NCI-H526 (cell line): ENCODE measurements at places on chromosomes 12 and 14.

DNA sequence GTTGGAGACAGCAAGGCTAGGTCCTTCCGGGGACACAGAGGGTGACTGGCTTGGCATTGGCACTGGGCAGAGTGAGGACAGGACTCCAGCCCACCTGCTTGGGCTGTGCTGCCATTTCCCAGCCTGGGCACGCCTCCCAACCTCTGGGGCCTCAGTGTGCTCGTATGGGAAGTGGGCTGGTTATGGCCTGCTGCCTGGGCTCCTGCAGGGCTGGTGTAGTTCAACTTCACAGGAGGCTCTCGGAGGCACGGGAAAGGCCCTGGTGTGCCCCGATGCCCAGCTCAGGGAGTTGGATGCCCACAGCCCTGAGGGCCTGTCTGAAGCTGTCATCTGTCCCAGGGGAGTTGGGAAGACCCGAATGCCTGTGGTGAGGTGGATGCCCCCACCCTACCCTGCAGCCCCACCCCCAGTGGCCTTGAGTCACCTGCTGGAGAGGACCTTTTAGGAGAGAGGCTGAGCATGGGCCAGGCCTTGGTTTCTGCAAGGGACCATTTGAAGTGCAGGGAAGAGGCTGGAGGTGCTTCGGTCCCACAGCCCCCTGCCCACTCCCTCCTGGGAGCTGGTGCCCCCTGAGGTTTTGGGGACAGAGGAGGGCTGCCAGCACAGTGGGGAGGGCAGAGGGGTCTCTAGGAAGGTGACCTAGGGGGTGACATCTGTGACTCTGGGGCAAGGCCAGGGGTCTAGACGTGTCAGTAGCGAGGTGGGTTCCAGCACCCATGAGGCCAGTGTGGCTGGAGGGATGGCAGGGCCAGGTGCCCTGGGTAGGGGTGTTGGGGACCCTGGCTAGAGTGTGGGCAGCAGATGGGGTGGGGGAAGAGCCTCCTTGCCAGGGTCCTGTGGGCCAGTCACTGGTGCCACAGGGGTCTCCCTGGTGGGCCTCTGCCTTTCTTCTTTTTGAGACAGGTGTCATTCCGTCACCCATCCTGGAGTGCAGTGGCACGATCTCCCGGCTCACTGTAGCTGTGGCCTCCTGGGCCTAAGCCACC is 9.1 kb downstream of the ULK1 start:
- no peak for DNase-seq

DNA sequence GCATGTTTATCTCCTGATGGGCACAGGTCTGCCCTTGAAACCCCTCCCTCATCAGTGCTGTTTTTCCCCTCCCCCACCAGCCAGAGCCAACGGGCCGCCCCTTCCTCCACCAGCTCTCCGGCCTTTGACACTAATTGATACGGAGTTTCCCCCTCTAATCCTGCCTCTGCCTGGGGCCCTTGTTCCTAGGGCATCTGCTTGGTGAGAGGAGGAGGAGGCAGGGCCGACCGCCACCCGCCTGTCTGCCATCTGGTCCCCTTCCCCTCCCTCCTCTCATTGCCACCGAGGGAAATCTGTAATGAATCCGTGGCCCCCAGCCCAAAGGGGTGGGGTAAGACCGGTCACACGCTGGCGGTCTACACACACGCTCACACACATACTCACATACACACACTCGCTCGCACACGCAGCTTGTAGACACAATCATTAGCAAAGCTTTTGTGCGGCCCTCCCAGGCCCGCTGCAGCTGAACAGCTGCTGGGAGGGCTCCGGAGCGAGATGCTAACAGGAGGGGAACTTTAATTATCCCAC is 27.4 kb downstream of the SRRM4 start:
- DNase-seq: no peak

DNA sequence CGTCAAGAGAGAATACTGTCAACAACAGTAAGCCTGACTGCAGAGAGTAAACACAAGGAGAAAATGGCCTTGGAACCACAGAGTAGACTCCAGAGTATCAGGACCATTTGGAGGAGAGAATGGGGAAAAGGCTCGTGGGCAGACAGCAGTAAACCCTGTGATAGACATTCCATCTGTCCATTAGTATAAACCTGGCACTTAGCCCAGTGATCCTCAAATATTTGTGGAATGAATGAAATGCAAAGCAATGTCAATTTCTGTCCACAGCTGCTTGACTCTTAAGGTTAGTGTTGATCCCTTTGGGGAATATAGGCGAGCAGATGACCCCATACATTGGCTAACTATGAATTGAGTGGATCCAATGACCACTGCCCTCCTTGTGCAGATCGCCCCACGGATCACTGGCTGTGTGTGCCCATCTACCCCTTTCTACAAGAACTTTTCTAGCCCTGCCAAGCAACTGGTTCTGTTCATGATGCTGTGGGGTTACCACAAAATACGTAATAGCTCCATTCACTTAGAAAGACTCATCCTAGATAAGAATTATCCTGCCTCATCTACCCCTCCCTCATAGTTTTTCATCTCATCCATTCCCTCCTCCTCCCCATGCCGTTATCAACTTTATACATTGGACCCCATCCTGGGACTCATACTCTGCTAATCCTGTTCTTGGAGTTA is 846.8 kb downstream of the NRXN3 start:
- no peak for DNase-seq

DNA sequence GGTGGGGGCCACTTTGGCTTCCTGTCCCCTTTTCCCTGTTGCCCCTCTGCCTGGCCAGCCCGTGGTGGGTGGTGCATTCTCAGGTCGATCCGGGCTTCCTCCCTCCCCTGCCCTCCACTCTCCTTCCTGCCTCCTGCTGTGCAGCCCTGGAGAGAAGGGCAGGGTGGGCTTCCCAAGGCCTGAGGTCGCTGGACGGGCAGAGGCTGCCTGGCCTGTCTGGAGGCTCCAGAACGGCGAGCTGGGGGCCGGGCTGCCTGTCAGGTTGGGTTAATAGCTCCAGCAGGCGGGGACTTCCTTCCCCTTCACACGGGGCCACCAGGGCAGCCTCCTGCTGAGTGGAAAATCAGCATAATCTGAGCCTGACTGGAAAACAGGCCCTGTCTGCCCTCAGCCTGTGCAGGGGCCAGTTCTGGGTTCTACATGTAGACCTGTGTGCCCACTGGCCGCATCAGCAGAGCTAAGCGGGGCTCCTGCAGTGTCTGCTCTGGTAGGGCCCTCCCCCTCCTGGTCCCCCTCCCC is 11.3 kb downstream of the KIF26A start:
- no peak for DNase-seq

DNA sequence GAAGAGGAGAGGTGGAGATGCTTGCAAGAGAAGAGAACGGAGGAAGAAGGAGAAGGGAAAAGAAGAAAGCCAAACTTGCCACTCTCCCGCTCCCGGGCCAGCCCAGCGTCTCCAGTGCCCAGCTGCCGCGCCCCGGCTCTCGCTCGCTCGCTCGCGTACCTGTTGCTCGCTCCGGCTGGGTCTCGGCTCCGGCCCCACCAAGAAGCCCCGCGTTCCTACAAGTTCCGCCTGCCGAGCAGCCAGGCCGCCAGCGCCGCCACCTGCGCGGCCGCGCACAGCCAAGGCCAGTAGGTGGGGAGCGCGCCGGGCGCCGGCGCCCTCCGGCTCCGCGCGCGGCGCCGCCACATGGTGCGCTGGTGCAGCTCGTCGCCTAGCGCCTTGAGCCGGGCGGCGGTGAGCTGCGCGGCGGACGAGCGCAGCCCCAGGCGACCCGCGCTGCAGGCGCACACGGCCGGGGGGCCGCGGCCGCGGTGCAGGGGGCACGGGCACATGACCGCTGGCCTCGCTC is 370 bp downstream of the HRK start:
- peak; percentile 81 for DNase-seq

DNA sequence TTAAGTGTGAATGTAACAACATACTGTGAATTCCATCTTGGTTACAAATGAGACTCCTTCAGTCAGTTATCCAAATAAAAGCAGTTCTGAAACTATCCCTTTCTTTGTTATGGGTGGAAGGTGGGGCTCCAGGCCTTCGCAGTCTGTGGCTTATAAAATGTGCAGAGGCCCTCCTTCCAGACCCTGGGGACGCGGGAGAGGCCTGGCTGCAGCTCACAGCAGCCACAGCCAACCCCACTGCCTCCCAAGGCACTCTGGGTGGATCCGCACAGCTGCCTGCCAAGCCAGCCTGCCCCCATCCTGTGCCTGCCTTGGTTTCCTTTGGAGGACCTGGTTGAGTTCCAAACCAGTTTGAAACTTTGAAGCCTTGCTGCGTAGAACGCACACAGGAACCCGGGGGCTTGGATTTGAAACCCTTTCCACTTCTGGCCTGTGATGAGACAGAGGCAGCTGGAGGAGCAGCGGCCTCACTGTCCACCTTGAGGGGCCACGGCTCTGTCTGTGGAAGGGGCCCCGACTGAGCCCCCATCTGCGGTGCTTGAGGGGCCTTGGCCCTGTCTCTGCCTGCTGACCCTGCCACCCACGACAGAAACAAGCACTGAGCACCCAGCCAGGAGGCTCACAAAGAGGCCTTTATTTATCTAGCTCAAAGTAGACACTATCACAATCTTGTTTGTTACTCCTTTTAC is 30.4 kb downstream of the CCNK start:
- no peak for DNase-seq

DNA sequence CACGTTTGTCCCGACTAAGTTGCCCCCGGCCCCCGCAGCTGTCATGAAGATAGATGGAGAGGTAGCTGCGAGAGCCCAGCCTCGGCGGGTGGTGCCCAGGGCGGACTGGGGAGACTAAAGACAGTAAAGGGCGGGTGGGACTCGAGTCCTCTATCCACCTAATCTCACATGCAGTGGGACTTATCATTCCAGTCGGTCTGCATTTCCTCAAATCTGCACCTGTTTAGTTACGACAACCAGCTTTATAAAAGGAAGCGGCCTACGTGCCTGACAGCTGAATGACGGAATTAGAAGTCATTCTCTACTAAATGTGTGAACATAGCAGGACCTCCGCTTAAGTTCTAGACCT is 109.8 kb upstream of the EGLN3 start:
- no peak for DNase-seq

- DNase-seq: peak; percentile 36
Observed at GRCh38 chr12:13039328-13039956, 4.7 kb upstream of the FAM234B start.

DNA sequence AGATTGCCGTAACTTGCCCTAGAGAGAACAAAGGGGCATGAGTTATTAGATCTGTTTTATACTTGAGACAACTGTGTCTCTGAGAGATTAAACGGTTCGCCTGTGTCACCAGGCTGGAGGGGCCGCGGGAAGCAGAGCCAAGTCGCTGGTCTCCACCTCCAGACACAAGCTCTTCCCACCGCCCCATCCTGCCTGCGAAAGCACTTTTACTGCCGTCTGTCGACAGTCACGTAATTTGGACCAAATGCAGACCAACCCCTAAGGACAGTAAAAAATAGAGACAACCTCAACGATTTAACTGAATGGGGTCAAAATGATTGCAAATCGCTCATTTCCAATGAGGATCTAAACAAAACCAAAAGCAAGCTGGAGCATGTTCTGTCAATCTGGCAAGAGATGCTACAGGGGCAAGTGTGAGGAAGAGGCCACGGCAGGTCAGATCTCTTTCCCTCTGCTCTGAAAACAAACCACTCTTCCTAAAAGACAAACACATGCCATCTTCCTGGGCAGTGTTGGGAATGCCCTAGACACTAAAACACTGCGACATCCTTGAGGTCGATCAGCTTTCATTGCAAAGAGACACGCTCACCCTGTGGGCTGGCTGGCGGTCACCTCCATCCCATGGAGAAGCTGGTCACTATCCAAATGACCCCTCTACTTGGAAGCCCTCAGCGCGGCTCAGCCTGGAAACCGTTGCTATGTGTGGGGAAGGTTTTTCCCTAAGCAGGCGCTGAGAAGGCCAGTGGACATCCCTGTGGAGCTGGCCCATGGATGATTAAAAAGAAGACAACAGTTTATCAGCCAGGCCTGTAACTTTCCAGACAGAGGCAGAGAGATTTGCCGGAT is 17.1 kb downstream of the GSC start:
- no peak for DNase-seq

DNA sequence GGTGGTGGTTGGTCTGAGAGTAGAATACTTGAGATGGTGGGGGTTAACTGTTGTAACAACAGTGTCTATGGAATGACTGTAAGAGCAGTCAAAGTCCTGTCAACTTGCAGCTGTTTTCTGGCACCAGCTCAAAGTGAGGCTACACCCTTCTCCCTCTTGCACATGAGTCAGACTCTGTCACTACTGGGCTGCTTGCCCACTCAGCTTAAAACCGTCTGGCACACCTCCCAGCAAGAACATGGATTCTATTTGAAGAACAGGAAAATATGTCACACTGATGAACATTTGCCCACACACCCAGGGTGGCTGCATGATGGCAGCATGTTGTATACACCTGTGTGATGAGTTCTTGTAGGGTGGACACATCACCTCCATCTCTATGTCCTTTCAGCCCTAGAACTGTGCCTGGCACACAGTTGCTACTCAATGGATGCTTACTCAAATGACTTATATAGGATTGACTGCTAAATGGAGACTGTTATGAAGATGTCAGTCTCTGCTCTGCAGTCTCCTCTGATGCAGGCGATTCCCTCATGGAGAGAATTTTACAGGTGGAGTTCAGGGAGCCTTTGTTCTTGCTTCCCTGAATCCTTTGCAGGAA is 19.3 kb upstream of the SERPINA6 start:
- DNase-seq: no peak

DNA sequence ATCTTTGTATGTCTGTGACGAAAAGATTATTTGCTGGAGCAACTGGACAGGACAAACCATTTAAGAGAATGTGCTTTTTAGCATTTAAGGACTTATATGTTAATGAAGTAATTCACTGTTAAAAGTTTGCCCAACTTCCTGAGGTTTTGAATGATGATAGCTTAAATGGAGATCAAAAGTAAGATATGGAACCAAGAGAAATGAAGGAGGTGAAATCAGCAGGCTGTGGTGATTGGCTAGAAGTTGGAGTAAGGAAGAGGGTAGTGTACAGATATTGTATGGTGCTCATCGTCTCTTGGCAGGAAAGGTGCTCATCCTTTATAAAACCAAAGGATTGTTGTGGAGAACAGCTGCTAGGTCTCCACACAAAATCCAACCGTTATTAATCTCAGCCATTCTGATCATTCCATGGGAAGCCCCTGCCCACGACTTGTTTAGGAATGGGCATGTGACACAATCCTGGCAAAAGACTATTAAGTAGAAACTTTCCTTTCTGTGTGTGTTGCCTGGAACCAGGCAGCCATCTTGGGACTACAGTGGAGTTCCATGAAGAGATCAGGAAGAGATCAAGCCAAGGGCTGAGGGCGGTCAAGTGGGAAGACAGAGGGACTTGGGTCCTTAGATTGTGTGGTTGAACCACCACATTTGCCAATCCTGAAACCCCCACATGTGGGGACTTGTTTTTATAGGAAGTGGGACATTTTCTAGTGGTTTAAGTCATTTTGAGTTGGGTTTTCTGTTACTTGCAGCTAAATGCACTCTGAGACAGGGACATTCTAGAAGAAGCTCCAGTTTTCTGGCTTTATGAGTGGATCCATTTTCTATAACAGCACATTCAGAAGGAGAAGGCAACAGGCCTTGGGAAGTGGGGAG is 56.8 kb upstream of the CHST11 start:
- no peak for DNase-seq

- no peak for DNase-seq
Observed at GRCh38 chr14:98704441-98704840, 567.6 kb downstream of the BCL11B start.

- DNase-seq: no peak
Observed at GRCh38 chr12:6378709-6379472, 3.5 kb upstream of the SCNN1A start.
